Fibroblast of skin of left quadriceps (primary cell): ENCODE measurements at places on chromosomes 2 and 18.
A peak's percentile ranks its signal among the peaks of the same experiment; 100 is the strongest.

DNA sequence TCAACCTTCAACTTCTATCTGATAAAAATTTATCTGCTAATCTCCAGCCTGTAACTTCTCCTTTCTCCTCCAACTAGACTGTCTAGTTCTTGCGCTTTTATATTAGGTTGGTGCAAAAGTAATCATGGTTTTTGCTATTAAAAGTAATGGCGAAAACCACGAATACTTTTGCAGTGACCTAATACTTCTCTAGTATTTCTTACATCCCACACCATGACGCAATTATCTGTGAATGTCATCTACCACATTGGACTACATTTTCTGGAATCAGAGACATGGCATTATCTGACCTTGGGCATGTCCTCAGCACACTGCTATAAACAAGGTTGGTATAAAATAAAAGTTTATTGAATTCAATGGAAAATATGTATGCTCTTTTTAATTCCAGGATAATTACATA lies 370.2 kb upstream of the LYPD1 start:
- DNase-seq = peak; percentile 22

GRCh38 chr2:182245963-182246362 lies 180.9 kb downstream of the PDE1A start:
- no peak for DNase-seq

DNA sequence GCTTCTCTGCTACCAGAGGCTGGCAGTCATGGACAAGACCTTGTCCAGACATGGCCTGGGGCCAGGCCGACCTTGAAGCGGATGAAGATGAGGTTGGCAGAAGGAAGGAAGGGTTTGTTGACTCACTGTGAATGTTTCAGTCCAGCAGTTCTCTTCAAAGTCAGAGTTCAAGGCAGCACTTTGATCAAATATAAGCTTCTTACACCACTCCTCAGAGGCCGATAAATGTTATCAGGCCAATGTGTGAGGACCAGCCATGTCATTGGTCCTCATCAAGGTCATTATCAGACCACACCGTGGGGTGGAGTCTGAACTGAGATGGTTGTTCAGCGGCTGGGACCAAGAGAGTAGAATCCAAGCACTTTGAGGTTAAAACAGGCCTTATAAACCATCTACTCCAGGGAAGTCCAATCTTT lies 35.5 kb downstream of the QPCT start:
- no peak for DNase-seq

GRCh38 chr2:198232281-198232680 lies 427.9 kb downstream of the PLCL1 start:
- DNase-seq = no peak

- no peak for DNase-seq
These were observed 73.9 kb downstream of the ARL4C start for GRCh38 chr2:234422981-234423431.

- DNase-seq = no peak
These were observed 26.0 kb upstream of the NOTO start for GRCh38 chr2:73176205-73176880.

GRCh38 chr2:99477054-99477453 lies 12.8 kb downstream of the REV1 start:
- no peak for DNase-seq

DNA sequence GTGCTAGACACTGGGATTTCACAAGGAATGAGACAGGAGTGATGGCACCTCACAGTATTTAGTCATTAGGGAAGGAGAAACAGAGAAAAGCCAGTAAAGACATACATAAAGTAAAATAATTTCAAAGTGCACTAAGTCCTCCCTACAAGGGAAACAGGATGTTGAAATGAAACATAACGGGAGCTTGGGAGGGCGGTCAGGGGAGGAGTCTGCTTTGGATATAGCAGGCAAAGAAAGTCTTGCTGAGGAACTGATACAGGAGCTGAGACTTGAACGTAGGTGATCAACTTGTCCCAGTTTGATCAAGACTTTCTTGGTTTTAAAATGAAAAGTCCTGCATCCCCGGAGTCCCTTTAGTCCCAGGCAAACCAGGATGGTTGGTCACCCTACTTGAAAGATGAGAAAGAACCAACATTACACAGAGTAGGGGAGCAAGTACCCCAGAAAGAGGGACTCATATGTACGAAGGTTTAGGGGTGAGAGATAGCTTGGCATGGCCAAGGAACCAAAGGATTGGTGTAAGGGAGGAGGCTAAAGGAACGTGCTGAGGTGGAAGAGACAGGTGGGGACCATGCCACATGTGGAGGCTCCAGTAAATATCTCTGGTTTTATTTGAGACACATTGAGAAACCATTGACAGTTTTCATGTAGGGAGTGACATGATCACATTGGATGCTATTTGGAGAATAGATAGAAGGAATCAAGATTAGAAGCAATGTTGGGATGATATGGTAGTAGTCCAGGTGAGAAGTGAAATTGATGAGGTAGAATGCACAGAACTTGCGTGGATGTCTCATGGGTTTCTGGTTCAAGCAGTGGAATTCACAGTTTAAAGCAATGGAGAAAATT lies 28.4 kb downstream of the FBXO48 start:
- no peak for DNase-seq

GRCh38 chr2:175366815-175367214 lies 185.3 kb upstream of the ATP5MC3 start:
- peak; percentile 25 for DNase-seq

DNA sequence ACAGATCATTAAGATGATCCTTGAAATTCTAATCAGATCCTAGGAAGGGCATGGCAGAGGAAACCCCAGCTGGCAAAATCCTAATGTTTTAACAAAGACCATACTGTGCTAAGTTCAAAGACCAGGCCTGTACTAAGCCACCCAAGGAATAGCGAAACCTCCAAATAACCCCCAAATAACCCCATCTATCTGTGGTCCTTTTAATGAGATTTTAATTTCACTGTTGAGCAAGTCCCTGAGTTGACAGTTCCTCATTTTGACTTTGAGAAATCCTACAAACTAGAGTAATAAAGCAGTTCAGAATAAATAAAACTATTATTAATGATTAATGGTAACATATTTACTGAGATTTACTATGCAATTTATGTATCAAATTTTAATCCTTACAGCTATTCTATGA lies 259.8 kb downstream of the STK39 start:
- DNase-seq = no peak

DNA sequence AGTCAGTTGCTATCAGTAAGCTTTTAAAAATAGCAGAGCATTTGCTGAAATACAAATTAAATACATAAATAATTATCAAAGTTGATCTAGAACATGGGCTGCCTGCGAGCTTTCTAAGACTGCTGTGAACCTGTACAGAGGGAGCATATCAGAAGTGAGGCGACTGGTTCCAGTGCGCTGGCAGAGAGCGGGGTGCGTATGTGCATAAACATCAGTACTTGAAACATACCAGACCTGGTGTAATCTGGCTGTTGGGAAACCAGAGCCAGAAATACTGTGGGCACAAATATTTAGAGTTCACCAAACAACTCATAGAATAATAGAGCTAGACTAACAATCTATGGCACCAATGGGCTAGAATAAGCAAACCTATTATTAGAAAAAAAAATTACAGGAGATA lies 27.3 kb downstream of the PDIA6 start:
- DNase-seq = no peak

GRCh38 chr18:37179384-37179783 lies 350.5 kb downstream of the KIAA1328 start:
- DNase-seq = no peak

DNA sequence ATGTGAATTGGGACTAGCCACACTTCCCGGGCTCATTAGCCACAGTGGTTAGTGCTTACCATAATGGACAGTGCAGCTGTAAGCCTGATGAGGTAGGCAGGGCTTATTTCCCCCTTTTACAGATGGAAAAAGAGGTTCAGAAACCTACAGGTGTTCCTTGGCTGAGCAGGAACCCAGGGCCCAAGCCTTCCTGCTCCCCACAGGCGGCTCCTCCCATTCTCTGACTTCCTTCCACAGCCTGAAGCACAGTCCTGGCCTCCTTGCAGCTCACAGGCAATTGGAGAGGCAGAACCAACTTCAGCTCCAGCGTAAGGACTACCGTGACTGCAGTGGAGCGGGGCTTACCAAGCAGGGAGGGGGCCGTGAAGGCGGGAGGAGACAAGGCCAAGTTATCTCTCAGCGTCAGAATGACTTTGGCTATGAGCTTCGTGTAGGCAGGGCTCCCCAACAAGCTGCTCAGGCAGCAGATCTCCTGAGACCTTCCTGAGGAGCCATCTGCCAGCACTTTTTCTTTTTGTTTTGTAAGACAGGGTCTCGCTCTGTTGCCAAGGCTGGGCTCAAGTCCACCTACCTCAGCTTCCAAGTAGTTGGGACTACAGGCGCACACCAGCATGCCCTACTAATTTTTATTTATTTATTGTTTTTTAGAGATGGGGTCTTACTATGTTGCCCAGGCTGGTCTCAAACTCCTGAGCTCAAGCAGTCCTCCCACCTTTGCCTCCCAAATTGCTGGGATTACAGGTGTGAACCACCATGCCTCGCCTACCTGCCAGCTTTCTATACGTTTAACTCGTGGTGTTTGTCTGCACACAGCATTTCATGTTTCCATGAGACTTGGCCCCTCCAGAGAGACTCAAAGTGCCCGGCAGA lies 34.2 kb upstream of the NT5DC4 start:
- DNase-seq = no peak

- DNase-seq = no peak
These were observed 283.5 kb downstream of the PID1 start for GRCh38 chr2:228987441-228988155.

DNA sequence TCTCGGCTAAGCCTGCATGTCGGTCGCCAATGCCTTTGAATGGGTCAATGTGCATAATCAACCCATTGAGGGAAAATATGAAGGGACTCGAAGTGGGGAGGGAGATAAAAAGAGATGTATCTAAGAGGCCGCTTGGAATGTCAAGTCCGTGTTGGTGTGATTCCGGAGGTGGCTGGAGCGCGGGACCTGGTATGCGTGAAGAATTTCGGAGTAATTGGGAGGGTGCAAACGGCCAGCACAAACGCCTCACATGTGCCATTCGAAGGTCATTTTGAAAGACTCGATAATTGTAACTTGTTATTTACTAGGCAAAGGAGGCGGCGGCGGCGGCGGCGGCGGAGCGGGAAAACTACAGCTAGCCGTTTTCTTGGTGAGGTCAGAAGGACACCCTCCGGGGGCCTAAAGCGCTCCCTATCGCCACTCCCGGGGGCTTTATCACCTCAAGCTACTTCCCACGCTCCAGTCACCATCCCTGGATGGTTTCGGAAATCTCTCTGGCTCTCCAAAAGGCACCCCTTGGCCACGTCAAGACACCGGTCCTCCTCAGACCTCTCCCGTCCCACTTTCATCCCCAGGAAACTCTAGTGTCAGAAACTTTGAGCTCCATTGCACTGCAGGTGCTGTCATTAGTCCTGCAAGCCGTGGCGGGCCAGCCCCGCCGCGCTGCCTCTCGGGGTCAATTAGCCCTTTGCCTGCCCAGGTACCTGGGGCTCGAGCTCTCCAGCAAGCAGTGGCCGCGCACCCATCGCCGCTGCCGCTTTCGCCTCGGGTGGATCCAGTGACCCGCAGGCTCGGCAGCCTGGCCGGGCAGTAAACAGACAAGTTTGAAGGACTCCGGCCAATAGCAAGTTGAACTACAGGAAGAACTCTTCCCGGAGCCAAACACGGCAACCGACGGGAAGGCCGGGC lies 1.5 kb downstream of the ERBB4 start:
- no peak for DNase-seq

DNA sequence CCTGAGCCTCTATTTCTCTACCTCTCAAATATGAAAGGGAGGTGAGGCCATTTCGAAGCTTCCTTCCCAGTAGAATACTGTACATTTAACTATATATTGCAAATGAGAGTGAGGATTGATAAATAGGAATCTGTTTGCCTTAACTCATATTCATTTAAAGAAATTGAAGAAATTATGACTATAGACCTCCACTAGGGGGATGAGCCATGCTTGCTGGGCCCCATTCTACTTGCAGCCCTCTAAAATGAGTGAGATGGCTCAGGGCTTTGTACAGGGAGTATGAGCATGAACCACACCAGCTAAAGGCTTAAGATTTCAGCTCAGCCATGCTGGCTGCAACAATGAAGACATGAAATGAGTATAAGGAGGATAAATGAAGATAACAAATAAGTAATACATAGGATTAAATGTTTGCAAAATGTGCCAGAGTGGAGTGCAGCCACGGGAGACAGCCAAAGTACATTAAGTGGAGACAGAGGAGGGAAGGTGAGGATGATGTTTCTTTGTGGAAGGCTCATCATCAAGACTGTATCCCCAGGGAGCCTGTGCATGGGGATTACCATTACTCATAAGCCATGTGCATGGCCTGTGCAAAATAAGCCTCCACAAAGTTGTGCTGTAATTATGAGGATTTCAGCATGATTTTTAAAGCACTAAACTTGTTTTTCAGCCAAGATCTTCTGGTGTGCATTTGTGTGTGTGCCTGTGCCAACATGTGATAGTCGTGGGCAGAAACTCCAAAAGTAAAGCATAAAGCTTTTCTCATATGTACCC lies 300.8 kb downstream of the CNTNAP5 start:
- DNase-seq = no peak

DNA sequence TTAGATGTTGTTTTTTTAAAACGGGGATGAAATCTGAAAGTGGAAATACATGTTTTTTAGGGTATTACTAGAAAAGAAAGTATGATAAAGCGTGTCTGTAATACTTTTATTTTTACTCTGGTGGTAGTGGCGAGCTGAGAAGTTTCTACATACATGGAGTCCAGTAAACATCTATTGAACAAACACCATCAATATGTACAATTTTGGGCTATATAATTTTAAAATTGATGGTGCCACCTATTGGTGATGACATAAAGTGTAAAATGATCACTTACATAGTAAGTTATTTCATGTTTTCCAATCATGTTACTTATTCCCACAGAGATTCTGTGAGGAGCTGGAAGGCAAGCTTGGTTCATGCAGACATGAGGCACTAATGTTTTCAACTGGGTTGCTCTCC lies 31.5 kb upstream of the NFE2L2 start:
- peak; percentile 27 for DNase-seq

- DNase-seq = no peak
These were observed 392.2 kb downstream of the CCDC85A start for GRCh38 chr2:56576001-56576400.

- no peak for DNase-seq
These were observed 235.6 kb downstream of the CPS1 start for GRCh38 chr2:210792000-210792399.

DNA sequence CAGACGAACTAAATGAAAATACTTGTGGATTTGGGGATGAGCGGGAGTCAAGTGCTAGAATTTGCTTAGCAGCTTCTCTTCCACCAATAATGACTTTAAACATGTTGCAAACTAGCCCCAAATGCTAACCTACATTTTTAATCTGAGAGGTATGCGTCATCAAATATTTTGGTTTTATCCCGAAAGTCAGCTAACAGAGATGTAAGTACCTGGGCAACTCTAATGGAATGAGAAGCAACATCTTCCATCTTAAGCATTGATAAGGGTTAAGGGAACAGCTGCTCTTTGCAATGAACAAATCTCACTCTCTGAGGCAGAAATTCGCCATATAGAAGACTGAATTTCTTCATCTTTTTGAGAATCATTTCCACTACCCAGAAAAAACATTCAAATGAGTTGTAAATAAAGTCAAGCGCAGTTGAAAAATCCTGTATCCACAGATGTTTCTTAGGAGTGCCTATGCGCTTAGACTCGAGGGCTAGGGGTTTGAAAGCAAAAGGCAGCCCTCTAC lies 926 bp upstream of the YPEL5 start:
- no peak for DNase-seq
